ENCODE measurements at places on chromosomes 1 and 21.
A peak's percentile ranks its signal among the peaks of the same experiment; 100 is the strongest.

DNA sequence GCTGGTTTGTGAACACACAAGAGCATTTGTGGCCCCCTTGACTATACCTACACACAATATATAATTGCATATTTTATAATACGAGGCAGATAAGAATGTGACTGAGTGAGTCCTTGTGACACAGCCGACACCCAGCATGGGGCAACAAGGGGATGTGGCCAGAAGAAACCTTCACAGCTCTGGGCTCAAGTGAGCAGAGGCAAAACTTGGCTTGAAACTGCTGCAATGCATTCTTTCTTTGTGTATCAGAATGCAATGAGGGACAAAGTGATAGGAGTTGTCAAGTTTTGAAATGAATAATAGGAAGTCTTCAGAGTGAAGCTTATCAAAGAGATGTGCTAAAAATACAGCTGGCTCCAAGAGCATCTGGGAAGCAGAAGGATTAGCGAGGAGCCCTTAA is 124.0 kb upstream of the C8B start:
- no peak for DNase-seq

DNA sequence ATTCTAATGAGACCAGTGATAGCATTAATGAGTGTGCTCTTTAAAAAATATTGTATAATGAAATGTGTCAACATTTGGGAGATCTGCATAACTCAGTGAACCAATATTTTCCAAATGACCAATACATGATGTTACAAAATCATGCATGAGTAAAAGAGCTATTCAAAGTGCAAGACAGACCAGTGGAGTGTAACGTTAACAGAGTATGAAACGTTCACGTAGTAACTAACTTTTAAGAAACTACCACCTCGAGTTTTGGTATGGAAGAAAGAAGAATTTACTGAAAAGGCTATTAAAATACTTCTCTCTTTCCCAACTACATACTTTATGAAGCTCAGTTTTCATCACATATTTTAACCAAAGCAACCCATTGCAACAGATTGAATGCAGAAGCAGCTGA is 9.6 kb upstream of the SLC6A9 start:
- no peak for DNase-seq

GRCh38 chr1:45009956-45010854 is 919 bp downstream of the HECTD3 start:
- DNase-seq: no peak

DNA sequence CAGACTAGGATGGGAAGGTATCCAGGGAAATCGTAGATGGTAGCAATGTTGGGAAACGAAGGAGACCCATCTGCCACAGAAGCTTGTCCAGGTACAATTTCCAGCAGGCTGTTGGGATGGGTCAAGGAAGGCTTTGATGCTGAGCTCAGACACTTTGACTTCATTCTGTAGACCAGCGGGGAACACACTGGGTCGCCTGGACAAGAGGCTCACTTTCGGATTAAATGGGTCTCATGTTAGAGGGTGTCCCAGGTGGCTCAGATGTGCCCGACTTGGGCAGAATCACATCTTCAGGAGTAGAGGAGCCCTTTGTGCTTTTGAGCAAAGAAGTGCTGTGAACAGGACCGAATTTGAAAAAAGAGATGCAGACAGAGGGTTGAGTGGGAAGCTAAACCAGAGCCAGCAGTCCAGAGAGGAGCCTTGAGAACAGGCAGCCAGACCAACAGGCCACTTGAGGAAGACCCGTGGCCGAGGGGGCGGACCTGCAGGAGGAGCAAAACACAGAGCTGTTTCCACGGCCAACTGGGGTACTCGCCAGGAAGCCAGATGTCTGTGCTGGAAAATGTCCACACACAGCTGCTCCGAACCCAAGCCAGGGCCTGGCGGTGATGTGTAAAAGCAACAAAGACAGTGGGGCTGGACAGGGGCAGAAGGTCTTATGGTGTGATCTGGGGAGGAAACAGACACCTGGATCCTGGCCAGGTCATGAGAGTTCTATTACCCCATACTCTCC is 146.9 kb downstream of the AJAP1 start:
- no peak for DNase-seq

DNA sequence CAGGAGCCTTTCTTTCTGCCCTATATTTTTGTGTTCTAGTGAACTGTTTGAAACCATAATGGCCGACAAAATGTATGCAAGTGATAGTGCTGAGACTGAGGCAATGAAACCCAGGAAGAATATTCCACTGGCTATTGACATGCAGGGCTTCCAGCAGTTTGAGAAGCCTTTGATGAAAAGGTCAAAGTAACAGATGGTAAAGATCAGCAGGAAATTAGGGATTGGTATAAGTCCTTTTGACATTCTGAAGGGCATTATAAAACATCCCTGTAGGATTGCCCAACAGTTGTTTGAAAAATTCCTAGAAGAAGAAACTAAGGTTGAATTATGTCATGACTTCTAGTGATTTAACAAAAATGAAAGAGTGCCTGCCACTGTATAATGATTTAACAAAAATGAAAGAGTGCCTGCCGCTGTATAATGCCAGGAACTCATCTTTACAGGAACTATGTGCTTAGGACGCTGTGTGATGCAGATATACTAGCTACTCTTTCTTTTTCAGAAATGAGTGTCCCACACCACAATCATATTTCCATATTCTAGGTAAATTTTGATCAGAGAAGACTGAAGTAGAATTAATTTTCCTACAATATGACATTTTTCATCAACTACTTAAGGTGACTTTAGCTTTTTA is 283.9 kb upstream of the ST6GALNAC5 start:
- no peak for DNase-seq

GRCh38 chr1:43373066-43373940 is 5.5 kb upstream of the ELOVL1 start:
- no peak for DNase-seq

GRCh38 chr1:76084029-76084627 is 9.6 kb downstream of the ST6GALNAC3 start:
- DNase-seq: no peak

DNA sequence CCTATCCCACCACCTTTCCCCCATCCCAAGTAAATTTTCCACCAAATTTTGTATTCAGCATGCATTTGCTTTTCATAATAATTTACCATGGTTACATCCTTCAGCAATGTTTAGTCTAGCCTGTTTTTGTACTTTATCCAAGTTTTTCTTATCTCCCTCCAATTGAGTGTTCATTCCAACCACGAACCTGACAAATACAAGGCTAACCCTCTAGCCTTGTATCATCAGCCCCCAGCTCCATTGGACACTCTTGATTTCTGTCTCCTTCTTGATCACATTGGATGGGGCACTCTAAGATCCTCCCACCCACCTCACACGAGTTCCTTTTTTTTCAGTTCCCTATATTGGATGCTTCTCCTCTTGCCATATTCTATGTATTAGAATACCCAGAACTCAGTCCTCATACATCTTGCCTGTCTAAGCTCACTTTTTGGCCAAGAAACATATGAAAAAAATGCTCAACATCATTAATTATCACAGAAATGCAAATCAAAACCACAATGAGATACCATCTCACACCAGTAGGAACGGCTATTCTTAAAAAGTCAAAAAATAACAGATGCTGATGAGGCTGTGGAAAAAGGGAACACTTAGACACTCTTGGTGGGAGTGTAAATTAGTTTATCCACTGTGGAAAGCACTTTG is 40.5 kb upstream of the SLC35F3 start:
- DNase-seq: no peak

GRCh38 chr21:29674343-29674742 is 265.5 kb downstream of the GRIK1 start:
- no peak for DNase-seq

GRCh38 chr1:172719694-172720138 is 60.8 kb downstream of the FASLG start:
- peak; percentile 32 for DNase-seq

DNA sequence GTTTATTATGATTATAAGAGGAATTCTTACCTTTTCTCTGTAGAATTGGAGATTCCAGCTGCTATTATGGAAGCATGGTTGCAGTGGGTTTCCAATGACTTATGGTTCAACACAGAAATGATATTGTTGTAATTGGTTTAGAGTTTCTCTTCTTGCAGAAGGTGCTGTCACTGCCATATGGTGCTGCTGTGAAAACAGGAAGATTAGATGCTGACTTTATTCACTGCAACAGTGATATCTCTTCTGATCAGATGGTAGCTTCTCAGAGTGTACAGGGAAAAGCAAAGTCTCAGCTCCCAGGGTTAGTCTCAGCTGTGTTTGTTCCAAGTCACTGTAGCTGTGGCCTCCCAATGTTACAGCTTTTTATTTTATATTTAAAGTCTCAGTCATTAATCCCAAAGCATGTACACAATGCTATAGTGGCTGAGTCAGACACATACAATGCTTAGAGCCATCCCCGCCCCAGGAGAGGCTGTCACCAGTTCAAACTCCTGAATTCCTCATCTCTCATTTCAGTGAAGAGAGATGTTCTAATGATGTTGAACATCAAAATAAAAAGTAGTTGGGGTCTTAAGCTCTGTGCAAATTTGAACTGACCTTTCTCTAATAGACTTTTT is 42.7 kb upstream of the RGS2 start:
- DNase-seq: peak; percentile 37

DNA sequence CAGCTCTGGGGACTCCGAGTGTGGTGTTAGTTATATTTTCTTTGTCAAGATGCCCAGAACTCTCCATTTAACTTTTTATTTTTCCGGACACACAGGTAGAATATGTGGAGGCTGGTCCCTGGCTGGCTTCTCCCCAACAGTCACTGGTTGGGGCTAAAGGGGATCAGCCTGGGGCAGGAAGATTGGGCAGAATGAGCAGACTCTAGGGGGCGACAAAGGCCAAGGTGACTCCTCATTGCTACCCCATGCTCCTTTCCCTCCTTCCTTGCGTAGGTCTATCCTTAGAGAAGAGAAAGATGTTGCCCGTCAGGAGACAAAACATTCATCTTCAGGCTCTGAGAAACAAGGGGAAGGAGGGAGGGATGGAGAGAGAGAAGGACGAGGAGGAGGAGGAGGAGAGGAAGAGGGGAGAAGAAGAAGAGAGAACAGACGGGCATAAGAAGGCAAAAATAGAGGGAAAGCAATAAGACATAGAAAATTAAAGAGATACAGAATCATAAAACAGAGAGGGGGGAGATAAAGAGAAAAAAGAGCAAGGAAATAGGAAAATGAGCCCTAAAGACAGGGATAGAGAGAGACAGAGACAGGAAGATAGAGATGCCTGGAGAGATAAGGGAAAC is 89.9 kb downstream of the FOXD2 start:
- DNase-seq: peak; percentile 31

DNA sequence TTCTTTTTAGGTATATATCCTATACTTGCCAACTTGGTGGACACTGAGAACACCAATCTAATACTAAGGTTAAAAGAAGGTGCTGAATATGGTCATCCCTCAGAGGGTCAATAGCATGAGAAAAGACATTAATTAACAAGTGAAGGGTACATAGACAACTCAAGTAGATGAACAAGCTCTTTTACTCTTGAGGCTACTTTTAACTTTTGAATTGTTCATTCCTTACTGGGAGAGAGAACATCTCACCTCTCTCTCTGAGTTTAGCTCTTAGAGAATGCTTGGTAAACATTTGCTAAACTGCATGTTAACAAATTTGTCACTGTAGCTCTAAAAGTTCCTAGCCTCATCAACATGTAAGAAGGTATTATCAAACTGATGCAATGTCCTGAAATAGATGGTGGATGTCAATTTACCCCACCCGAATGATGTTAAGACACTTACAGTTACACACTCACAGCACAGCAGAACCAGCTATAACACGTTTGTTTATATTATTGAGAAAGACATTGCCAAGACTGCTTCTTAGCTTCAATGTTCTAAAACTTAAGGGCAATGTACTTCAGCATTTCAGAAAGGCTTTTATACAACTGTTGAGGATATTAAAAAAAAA is 35.9 kb downstream of the HEATR1 start:
- DNase-seq: no peak

- no peak for DNase-seq
These were observed 49.8 kb upstream of the ADORA3 start for GRCh38 chr1:111553196-111553595.

DNA sequence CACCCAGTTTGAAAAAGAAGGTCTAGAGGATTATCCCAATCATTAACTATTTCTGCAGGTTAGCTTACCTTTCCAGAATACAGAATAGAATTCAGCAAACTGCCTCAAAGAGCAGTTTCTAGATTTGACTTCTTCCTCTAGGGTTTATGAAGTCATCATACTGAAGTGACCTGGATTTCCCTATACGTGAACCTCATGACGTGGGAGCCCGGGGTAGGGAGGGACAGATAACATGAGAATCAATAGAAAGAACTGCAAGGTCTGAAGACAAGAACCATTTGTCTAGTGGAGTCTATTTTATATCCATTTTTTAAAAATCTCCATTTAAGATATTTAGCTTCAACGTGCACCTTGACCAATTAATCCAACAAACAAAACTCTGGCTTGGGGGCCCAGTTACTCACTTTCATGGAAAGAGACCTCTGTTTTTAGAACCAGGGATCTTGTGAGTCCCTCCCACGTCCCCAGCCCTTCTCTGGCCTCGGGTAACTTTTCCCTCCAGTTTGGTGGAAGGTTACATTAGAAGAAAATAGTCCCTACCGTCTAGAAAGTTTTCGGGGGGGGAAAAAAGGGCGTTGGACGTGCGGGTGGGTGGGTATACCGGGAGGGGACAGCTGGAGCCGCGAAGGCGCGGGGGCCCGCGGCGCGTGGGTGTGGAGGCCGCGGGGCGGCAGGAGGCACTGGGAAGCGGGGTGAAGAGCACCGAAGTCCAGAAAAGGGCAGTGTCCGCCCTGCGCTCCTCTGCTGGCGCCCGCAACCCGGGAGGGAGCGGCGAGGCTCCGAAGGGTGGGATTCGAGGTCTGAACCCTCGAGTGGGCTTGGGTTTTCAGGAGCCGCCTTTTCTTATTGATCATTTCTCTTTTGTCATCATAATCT is 13.8 kb upstream of the POGZ start:
- DNase-seq: peak; percentile 54

- DNase-seq: no peak
These were observed 5.5 kb downstream of the TRAF5 start for GRCh38 chr1:211332036-211332616.

DNA sequence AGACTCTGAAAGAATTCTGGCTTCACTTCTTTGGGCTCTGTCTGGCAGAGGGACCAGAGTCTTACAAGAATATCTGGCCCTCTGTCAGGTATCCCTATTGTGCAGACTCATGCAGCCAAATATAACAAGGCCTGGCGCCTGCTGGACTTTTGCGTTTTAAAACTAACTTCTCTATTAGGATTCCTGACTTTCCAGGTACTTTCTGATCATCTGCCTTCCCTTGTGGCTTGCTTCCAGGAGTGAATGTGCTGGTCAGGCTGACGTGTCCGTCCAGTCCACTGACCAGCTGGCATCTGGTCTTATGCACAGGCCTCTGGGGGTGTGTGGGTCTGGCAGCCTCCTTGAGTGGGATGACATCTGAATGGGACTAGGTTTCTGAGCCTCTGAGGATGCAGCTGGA is 8.6 kb upstream of the RAB29 start:
- no peak for DNase-seq
